ENCODE measurements at places on chromosomes 5 and 9. TPM values are rescaled to one million over a fixed set of nuclear protein-coding genes. Genes with fewer than 3 reads are reported as not detected.
A peak's percentile ranks its signal among the peaks of the same experiment; 100 is the strongest.

DNA sequence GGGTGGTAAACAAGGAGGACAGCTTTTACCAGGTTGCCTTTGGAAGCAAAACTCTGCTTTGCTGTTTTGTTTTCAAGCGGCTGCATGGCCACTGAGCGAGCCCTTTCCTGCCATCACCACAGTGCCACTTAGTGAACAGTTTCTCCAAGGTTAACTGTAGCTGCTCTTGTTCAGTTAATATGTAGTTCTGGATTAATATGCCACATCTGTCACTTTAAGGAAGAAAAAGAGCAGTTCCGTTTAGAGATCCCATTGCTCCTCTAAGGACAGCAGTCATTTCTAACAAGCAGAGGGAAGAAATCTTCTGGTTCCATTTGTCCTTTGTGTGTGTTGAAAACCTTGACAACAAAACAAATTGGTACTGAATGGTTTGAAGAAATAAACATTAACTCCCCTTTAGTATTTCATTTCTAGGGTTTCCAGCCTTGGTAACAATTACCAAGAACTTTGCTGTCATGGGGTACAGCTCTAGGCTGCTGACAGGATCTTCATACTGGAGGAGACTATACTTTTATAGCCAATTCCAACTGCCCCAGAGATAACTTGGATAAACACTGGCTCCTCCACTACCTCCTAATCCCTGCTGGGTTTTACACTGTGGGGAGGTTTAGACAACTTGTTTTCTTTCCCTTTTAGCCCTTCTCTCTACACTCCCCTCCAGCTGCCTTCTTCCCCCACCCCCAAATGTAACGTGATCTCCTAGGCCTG, 10.3 kb upstream of the ABL1 start:
- H3K36me3 ChIP-seq: no peaks in the 10 kb centered on the region
- H3K27ac ChIP-seq: peak overlapping the region; percentile 84
- no peak overlapping the region for H3K4me3 ChIP-seq
- peaks cover 11% of the 10 kb centered on the region for H3K4me1 ChIP-seq

- no peak overlapping the region for H3K27ac ChIP-seq
- H3K4me3 ChIP-seq: no peak overlapping the region
- H3K4me1 ChIP-seq: no peaks in the 10 kb centered on the region
- no peaks in the 10 kb centered on the region for H3K27me3 ChIP-seq
- DNase-seq: no peak
These were observed 67.8 kb downstream of the JAK2 start for GRCh38 chr9:5052838-5053237.

Gene PCDHAC2
- 0.22 TPM for total RNA-seq

DNA sequence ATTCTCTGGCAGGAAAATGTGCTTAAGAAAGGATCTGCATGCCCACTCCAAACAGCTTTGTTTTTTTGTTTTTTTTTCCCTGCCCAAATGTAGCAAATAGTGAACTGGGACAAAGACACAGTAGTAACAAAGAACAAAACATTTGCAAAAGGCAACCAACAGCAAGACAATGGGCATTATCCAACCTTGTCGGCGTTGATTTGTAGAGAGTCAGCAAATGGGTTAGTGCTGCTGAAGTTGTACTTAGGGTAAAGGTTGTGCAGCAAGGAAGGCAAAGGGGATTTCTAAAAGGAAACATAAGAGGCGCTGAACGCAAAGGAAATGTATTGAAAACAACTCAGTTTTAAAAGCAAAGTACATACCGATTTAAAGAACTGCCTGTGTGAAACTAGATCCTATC, 136.2 kb downstream of the MPDZ start:
- peaks cover 3% of the 10 kb centered on the region for H3K4me1 ChIP-seq
- H3K4me3 ChIP-seq: no peak overlapping the region
- no peak overlapping the region for H3K27ac ChIP-seq

Gene CDH10
- 0.08 TPM for total RNA-seq

- no peak overlapping the region for H3K27ac ChIP-seq
- DNase-seq: no peak
- no peaks in the 10 kb centered on the region for H3K36me3 ChIP-seq
- peaks cover 1% of the 10 kb centered on the region for H3K4me1 ChIP-seq
These were observed 64.5 kb downstream of the PAM start for GRCh38 chr5:102819634-102820033.

DNA sequence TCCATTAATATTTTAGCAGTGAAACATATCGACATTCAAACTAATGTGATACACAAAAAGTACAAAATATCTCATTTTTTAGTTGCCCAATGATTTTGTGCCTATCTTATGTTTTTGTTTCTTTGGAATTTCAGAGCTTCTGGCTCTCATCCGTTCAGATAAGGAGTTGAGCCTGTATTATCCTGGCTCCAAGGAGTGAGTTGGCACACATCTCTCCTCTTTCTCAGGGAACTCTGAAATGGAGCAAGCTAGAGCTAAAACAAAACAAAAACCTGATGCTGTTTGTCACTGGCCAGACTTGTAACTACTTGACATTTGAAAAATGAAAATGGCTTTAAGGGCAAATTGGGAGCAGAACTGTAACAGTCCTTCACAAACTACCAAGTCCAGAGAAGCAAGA, 131.3 kb upstream of the SLC28A3 start:
- no peaks in the 10 kb centered on the region for H3K36me3 ChIP-seq
- peaks cover 10% of the 10 kb centered on the region for H3K4me1 ChIP-seq
- DNase-seq: no peak
- no peaks in the 10 kb centered on the region for H3K27me3 ChIP-seq
- H3K4me3 ChIP-seq: no peak overlapping the region

GRCh38 chr9:25813478-25813877, 135.2 kb upstream of the TUSC1 start:
- H3K36me3 ChIP-seq: no peaks in the 10 kb centered on the region
- no peaks in the 10 kb centered on the region for H3K27me3 ChIP-seq
- no peak for DNase-seq

Gene DIPK1B
- 23.4 TPM for total RNA-seq
